ENCODE measurements at places on chromosomes 2 and 18.

DNA sequence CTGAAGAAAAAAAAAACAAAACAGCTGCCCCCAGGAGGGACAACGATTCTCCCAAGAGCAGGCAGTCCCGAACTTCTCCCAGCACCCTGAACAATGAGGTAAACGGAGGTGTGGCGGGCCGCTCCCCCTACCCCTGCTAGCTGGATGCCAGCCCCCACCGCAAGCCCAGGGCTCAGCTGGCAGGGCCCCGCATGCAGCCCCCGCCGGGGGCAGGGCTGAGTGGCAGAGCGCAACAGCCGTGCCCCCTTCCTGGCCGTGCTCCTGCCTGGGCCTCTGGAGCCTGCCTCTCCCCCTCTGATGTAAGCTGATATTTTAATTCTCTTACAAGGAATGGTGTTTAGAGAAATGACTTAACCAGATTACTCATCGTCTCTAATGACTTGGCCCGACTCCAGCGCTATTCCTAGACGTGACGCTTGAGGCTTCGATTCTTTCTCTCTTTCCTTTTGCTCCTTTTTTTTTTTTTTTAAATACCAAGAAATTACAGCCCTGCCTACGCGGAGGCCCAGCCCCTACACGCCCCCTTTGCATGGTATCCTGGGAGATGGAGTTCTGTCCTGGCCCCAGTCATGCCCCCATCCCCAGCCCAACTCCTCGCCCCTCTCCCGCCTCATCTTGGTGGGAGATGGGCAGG is 4.6 kb upstream of the ARID5A start:
- DNase-seq, result no peak

GRCh38 chr2:127475788-127476187 is 50.5 kb downstream of the IWS1 start:
- no peak for DNase-seq

- DNase-seq, result no peak
Observed at GRCh38 chr2:96952016-96952750, 34.2 kb downstream of the FAM178B start.

GRCh38 chr2:236969767-236970655 is 115.7 kb upstream of the COPS8 start:
- no peak for DNase-seq

DNA sequence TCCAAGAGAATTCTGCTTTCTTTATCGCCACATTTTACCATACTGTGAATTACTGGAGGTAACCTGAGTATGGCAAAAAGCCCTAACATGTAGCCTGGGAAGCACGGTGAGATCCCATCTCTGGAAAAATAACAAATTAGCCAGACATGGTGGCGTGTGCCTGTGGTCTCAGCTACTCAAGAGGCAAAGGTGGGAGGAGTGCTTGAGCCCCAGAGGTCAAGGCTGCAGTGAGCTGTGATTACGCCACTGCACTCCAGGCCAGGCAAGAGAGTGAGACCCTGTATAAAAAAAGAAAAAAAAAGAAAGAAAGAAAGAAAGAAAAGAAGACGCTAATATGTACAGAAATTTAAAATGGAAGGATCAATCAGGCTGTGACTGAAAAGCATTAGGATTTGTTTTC is 57.7 kb upstream of the SESTD1 start:
- no peak for DNase-seq

- no peak for DNase-seq
Observed at GRCh38 chr2:211692689-211693088, 845.9 kb downstream of the ERBB4 start.

- no peak for DNase-seq
Observed at GRCh38 chr2:68403199-68403644, 38.1 kb downstream of the PLEK start.

- no peak for DNase-seq
Observed at GRCh38 chr2:241357531-241357930, 1.4 kb downstream of the FARP2 start.

DNA sequence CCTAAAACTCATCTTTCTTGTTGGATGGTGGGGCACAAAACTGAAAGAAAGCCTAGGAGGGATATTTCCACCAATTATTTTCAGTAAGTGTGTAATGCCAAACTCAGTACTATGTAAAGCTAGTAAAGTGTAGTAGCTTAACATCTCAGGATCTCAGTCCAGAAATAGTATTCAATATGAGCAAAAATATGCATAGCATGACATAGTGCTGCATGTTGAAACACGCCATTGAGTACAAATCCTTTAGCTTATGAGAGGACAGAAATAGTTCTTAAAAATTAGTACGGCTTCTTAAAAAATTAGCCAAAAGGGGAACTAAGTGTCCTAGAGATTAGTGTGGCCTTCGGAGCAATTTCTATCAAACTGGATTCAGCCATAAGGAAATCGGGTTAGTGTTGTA is 21.7 kb upstream of the ATL2 start:
- DNase-seq, result no peak

DNA sequence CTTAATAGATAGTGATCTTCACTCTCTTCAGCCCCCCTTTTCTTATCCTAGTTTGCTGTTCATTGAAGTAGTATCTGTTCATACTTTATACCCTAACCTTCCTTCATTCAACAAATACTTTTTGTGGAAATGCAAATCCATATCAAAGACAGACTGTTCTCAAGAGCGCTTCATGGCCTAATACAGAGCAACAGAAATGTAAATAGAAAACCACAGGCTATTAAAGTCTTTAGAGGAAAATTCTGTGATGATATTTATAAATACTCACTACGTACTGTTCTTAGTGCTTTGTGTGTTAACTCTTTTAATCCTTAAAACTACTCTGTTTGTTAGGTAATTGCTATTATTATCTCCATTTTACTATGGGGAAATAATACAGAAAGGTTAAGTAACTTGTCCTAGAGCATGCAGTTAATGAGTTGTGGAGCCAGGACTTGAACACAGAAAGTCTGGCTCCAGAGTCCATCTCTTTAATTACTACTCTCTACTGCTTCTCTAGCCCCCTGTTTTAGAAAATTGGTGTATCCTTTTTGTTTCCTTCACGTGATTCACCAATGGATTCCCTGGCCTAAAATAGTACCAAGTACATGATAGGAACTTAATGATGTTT is 2.9 kb downstream of the MDH1 start:
- DNase-seq, result no peak

- no peak for DNase-seq
Observed at GRCh38 chr2:128809880-128810279, 491.2 kb upstream of the HS6ST1 start.

- no peak for DNase-seq
Observed at GRCh38 chr2:110820128-110820527, 87.8 kb downstream of the ACOXL start.

- no peak for DNase-seq
Observed at GRCh38 chr2:236828820-236829219, 256.9 kb upstream of the COPS8 start.

DNA sequence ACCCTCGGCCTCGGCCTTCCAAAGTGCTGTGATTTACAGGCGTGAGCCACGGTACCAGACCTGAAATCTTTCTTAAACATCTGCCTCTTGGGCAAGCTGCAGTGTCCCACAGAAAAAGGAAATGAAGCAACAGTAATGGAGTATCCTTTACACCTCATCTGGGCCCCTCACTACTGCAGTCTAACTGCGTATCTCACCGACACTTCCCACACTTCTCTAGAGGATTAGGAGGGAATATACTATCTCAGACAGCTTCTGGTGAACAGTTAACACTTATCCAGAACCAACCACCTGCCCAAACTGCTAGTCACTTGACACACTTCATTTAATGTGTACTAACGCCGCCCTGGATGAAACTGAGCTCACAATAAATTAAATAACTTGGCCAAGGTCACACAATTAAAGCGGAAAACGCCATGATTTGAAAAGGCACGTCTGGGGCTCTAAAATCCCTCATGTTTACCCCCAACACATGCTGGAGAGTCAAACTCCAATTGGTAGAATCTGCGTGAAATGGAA is 993 bp downstream of the COX7A2L start:
- no peak for DNase-seq
